ENCODE measurements at places on chromosomes 5 and 9. TPM values are rescaled to one million over a fixed set of nuclear protein-coding genes. Genes with fewer than 3 reads are reported as not detected.

- no peaks in the 10 kb centered on the region for H3K4me1 ChIP-seq
- H3K27ac ChIP-seq = no peak overlapping the region
- no peak for DNase-seq
- H3K4me3 ChIP-seq = no peak overlapping the region
- H3K36me3 ChIP-seq = no peaks in the 10 kb centered on the region
- H3K27me3 ChIP-seq = peaks cover 13% of the 10 kb centered on the region
Observed at GRCh38 chr5:2629045-2629444, 122.4 kb downstream of the IRX2 start.

DNA sequence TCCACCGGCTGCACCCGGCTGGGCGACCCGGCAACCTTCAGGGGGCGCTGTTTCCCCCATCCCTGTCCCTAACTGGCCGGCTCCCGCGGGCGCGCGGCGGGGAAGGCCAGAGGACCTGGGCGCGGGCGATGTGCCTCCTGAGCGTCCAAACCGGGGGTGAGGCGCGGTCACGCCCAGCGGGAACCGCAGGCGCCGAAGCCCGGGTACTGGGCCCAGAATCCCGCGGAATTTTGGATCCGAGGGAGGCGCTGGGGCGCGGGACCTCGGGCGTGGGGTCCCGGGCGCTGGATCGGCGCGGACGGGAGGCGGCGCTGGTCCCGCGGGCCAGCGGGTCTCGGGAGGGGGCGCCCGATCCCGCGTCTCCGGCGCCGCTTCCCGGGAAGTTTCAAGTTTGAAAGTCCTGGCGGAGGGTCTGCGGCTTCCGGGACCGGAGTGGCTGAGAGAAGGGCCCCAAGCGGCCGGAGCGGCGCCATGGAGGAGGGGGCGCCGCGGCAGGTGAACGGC is at the start of gene PKN3:
Gene PKN3 (plus strand): TSS at position 59 of the 504 bp plus-strand sequence. CDS start 413 bp downstream, at position 472.
- H3K4me1 ChIP-seq = peaks cover 29% of the 10 kb centered on the region
- H3K27me3 ChIP-seq = no peaks in the 10 kb centered on the region
- H3K4me3 ChIP-seq = peak within 1 kb of the TSS; percentile 67
- H3K27ac ChIP-seq = peak within 1 kb of the TSS; percentile 42
- peaks cover 14% of the 10 kb centered on the region for H3K36me3 ChIP-seq

DNA sequence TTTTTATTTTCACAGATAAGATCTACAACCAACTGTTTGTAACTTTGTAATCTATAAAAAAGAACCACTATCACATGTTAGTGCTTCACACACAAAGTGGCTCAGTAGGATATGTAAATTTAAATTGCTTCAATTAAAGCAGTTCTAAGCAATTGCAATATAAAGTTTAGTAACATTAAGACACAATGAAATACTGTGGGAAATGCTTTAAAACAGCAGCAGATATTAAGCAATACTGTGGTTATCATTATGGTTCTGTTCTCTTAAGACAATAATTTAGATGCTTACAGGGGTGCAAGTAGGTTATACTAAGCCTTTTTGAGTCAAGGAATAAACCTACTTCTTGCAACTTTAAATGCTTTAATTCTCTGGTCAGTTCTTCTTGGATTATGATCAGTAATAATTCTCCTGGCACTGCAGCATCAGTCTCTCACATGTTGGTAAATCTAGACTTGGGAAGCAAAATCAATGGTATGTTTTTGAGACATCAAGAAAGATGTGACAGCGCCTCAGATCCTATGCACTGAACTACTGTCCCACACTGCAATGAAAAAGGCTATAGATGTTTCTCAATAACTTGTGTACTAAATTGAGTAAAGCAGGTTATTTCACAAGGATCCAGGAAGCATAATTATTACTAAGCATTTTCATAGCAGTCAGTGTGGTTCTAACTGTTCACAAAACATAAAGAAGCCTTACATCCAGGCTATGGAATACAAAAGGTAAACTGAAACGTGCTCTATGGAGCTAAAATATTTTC is 338.7 kb upstream of the PDE4D start:
- H3K4me1 ChIP-seq = peaks cover 2% of the 10 kb centered on the region
- H3K4me3 ChIP-seq = no peak overlapping the region
- DNase-seq = no peak
- no peak overlapping the region for H3K27ac ChIP-seq
- H3K27me3 ChIP-seq = no peaks in the 10 kb centered on the region

GRCh38 chr9:115192835-115193525 is 75.0 kb upstream of the TNC start:
- H3K36me3 ChIP-seq = no peaks in the 10 kb centered on the region
- no peaks in the 10 kb centered on the region for H3K27me3 ChIP-seq
- peak; percentile 96 for DNase-seq
- no peak overlapping the region for H3K27ac ChIP-seq

DNA sequence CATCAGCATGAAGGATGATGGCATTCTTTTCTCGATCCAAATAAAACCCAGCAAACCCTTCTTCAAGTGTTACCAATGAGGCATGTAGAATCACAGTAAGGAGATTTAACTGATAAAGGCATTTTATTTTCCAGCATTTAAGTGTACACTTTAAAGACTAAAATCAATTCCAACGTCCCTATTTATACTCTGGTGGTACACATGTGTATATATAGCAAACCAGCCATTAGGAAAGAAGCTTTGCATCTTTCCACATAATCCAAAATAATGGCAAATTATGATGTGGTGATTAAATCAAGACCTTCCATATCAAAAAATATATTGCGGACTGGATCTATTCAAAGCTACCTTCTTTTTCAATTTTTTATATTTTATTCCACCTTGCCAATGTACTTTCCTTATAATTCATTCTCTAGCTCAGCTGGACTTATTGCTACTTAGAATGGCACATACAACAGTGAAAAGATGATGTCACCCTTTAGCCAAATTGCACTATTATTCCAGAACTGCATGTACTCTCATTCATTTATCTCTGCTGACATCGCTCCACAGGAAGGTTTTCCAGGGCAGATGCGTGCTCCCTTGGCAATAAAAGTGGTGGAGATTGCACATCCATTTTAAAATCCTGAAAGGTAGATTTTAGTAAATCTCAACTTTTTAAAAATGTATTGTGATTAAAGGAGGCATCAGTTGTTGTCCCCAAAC is 63.3 kb upstream of the SLC30A5 start:
- no peaks in the 10 kb centered on the region for H3K4me1 ChIP-seq
- no peaks in the 10 kb centered on the region for H3K36me3 ChIP-seq
- H3K4me3 ChIP-seq = no peak overlapping the region
- H3K27ac ChIP-seq = no peak overlapping the region
- H3K27me3 ChIP-seq = no peaks in the 10 kb centered on the region

Gene SLC45A2
- 0.09 TPM for total RNA-seq

Gene RHOBTB3
- 153 TPM for total RNA-seq

DNA sequence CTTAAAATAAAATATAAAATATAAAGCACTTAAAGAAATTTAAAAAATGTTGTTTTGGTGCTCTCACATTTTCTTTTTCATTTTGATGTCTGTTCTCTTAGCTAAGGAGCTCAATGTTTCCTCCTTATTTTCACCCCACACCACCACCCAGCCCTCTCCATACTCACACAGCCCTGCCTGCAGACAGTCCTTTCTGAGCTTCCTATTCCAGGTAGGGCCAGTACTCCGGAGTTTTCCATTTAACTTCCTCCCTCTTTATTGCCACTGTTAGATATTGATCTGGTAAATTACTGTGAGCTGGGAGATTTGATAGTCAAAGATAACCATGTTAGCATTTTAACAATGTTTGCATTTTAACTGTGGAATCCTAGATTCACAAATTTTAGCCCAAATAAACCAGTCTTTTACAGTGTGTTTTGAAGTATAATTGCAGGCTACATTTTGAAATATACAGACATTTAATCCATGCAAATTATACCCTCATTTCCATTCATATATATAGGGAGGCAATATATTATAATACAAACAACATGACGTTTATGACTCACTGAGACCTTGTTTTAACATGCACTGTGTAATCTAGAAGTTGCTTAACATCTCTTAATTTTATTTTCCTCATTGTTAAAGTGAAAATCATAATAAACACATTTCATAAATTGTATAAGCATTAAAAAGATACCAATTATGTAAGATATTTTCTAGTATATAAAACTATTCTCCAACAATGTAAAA is 927.1 kb downstream of the NR2F1-AS1 start:
- DNase-seq = no peak
- no peak overlapping the region for H3K4me3 ChIP-seq
- H3K36me3 ChIP-seq = no peaks in the 10 kb centered on the region

DNA sequence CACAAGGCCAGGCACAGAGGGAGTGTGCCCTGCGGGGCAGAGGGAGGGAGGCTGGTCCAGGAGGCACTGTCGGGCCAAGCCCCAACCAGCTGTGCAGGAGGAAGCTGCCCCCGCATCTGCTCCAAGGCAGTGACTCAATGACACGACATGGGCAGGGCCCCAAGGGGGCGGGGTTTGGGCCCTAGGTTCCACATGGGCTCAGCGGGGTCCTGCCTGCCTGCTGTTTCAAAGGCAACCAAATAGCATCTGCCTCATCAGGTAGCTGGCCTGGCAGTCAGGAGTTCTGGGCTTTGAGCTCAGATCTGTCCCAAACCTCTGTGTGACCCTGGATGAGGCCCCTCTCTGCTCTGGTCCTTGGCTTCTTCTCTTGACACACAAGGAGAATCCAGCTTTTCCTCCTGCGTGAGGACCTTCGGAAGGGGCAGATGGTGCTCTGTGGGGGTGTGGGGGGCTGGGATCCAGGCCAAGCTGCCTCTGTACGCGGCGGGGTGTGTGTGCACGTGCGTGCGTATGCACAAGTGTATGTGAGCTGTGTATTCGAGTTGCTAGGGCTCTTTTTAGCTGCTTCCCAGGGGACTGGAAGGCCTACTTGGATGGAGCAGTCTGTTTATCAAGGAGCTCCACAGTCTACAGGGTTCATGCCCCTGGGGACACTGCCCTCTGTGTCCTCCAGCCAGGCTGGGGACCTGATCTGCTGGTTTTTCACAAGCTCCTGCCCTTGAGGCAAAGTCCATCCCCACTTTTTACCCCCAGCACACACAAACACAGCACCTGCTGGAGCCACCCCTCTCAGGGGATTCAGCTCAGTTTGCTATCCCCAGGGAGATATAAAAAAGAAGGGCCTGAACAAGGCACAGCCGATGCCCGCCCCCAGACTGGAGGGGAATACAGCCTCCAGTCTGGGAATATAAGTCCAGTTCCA is 138.9 kb downstream of the RGS3 start:
- H3K27ac ChIP-seq = peak overlapping the region; percentile 89
- DNase-seq = peak; percentile 90
- H3K36me3 ChIP-seq = peaks cover 11% of the 10 kb centered on the region
- H3K4me1 ChIP-seq = peaks cover 63% of the 10 kb centered on the region

Gene ACOT12
- 0.18 TPM for total RNA-seq

- H3K36me3 ChIP-seq = no peaks in the 10 kb centered on the region
- no peak overlapping the region for H3K4me3 ChIP-seq
- DNase-seq = no peak
Observed at GRCh38 chr5:136985785-136986475, 513.2 kb downstream of the SPOCK1 start.

DNA sequence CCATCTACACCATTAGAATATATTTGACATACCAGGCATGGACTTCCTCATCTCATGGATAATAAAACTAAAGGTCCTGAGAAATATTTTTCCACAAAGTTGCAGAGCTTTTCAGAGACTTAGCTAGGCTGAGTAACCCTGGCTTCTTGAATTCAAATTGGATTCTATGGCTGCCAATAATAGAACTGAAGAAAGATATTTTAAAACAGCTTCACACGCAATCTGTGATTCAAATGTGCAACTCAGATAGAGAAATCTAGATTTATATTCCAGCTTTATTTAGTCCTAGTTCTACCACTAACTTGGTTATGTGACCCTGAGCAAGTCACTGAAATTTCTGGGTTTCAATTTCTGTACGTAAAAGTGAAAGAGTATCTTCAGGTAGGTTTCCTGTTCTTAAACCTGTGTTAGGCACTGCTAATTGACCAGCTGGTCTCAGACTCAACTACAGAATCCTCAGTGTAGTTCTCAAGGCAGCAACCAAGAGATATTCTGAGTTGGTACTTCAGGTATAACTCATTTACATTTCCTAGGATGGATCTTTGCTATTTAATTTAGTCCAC is 235.3 kb downstream of the GABRB2 start:
- no peaks in the 10 kb centered on the region for H3K4me1 ChIP-seq
- H3K4me3 ChIP-seq = no peak overlapping the region
- no peak overlapping the region for H3K27ac ChIP-seq

Gene SEMA6A
- total RNA-seq = 32.7 TPM

Gene ENTPD2
- total RNA-seq = 3.7 TPM

GRCh38 chr5:78407458-78407857 is 47.0 kb downstream of the SCAMP1 start:
- H3K36me3 ChIP-seq = no peaks in the 10 kb centered on the region
- H3K27me3 ChIP-seq = no peaks in the 10 kb centered on the region
- H3K4me3 ChIP-seq = no peak overlapping the region
- no peaks in the 10 kb centered on the region for H3K4me1 ChIP-seq

Gene GABRA1
- total RNA-seq = 0.13 TPM

Gene TTC39B
- 4.3 TPM for total RNA-seq

GRCh38 chr9:114465906-114466900 is 39.1 kb downstream of the WHRN start:
- no peak overlapping the region for H3K27ac ChIP-seq
- no peak for DNase-seq

Gene LAMC3
- 1.1 TPM for total RNA-seq

DNA sequence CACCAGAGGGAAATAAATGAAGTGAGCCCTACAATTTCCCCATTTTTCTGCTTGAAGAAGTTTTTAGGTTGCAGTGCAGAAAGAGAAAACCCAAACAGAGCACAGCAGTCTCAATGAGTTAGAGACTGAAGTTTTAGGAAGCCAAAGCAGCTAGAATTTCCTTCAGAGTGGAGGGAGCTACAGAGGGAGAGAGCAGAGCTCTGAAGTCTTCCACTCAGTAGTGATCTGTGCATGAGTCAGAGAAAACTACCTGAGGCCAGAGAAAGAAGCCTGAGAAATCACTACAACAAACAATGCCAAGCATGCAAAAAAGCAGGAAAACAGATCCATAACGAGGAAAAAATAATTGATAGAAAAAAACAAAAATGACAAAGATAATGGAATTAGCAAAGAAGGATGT is 17.9 kb upstream of the NDUFB6 start:
- H3K27me3 ChIP-seq = no peaks in the 10 kb centered on the region
- H3K4me1 ChIP-seq = no peaks in the 10 kb centered on the region
- H3K36me3 ChIP-seq = no peaks in the 10 kb centered on the region
- DNase-seq = no peak

Gene SLC34A1
- not detected for total RNA-seq

GRCh38 chr5:93591323-93591945 is 8.4 kb downstream of the NR2F1 start:
- H3K4me1 ChIP-seq = peaks cover 8% of the 10 kb centered on the region
- H3K27me3 ChIP-seq = peaks cover 74% of the 10 kb centered on the region
- no peak for DNase-seq
- no peaks in the 10 kb centered on the region for H3K36me3 ChIP-seq

DNA sequence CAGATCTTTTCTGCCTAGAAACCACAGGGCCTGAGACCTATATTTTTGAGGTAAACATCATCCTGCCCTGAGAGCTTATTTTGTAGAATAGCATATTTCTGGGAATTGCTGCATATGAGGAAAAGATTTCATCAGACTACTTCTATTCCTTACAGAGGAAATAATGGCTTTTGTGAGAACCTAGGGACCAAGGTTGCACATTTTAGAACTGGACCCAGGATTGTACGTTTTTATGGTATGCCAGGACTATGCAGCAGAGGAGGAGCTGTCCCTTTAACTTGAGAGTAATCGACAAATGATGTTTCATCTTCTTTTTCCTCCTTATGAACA is 2.2 kb upstream of the ALDH1A1 start:
- no peak overlapping the region for H3K4me3 ChIP-seq
- H3K27me3 ChIP-seq = no peaks in the 10 kb centered on the region
- peaks cover 16% of the 10 kb centered on the region for H3K4me1 ChIP-seq

- H3K4me1 ChIP-seq = no peaks in the 10 kb centered on the region
- no peak overlapping the region for H3K27ac ChIP-seq
- H3K36me3 ChIP-seq = no peaks in the 10 kb centered on the region
- H3K27me3 ChIP-seq = no peaks in the 10 kb centered on the region
- no peak for DNase-seq
- H3K4me3 ChIP-seq = no peak overlapping the region
Observed at GRCh38 chr5:58286741-58287140, 173.1 kb downstream of the PLK2 start.
